Pulmonary artery endothelial cell (primary cell): ENCODE measurements at places on chromosomes 3 and 15. TPM values are rescaled to one million over a fixed set of nuclear protein-coding genes. Genes with fewer than 3 reads are reported as not detected.

Gene SMAD6
- total RNA-seq = 14.9 and 18.9 TPM in 2 replicates

DNA sequence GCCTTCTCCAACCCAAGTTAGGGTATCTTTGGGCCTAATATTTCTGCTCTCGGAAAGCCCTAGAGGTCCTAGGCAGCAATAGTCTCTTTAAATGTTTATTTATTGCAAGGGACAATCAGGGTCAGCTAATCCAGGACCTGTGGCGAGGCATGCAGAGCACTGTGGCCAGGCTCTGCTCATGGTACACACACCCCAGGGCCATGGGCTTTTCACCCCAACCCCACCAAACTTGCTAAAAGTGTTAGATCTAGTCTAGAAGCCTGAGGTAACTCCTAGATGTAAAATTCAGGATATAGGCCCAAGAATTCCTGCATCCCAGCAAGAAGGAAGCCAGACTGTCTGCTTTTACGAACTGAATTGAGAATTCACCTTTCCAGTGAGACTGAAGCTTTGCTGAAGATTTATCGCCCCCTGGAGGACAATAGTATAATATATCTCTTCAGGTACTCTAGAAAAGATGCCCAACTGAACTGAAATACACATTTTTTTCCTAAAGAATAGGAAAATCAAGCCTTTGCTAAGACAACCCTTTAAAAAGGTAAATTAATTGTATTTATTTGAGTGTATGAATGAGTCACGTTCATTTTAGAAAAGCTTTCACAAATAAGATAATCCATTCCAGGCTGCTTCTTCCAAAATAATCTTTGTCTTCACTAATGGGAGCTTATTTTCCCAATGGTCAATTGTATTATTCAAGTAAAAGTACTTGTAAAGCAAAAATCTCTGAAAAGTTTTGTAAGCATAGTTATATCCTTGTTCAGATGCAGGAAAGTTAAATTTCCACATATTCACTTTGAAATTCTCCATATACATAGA is 89.8 kb downstream of the LRRC3B start:
- DNase-seq = no peak

Gene PLSCR5
- total RNA-seq = not detected in 2 replicates

Gene SOX14
- total RNA-seq = not detected in 2 replicates

DNA sequence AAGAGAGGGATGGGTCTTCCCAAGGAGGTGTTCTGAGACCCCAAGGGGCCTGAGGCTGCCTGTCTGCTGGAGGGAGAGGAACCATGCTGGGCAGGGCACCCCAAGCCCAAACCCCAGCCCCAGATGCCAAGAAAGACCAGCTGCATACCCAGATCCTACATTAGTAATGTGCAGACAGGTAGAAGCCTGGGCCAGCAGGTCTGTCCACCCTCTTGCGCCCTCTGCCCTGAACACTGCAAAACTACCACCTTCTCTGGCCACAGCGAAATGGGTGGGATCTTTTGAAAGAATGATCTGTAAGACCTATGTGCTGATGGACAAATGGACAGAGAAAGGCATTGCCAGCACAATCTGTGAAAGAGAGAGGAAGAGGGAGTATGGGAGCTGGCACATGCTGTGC is 283.2 kb downstream of the EPHB1 start:
- no peak for DNase-seq

Gene SPINT1
- 1.1 and 1.7 TPM in 2 replicates for total RNA-seq

- no peak for DNase-seq
Observed at GRCh38 chr3:188421151-188421821, 267.3 kb downstream of the LPP start.

Gene SCN10A
- 0.11 and 0.20 TPM in 2 replicates for total RNA-seq

Gene ZDHHC23
- total RNA-seq = 3.4 and 6.1 TPM in 2 replicates

DNA sequence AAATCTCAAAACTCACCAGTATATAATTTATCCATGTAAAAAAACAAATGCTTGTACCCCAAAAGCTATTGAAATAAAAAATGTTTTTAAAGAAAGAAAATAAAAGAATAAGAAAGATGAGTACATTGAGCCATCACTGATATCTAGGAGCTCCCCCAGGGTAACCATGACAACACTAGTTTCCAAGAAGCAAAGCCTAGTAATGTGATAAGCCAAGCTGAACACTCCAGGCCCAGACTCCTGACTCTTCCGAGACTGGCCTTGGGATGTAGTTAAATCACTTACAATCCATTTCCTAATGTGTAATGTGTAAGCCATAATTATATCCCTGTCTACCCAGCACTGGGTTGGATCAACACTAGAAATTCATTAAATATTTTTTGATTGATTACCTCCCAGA is 21.1 kb upstream of the ATP8B4 start:
- no peak for DNase-seq

Gene SLC28A2
- total RNA-seq = not detected in 2 replicates

Gene CCK
- not detected in 2 replicates for total RNA-seq

GRCh38 chr15:49868348-49868747 is 247.5 kb downstream of the DTWD1 start:
- DNase-seq = no peak

Gene CCRL2
- 5.0 and 6.4 TPM in 2 replicates for total RNA-seq

Gene GOLGA8N
- 1.4 and 3.9 TPM in 2 replicates for total RNA-seq

- DNase-seq = no peak
Observed at GRCh38 chr3:65044401-65044800, 356.6 kb upstream of the ADAMTS9 start.

- no peak for DNase-seq
Observed at GRCh38 chr3:24151594-24151993, 206.5 kb downstream of the NR1D2 start.

DNA sequence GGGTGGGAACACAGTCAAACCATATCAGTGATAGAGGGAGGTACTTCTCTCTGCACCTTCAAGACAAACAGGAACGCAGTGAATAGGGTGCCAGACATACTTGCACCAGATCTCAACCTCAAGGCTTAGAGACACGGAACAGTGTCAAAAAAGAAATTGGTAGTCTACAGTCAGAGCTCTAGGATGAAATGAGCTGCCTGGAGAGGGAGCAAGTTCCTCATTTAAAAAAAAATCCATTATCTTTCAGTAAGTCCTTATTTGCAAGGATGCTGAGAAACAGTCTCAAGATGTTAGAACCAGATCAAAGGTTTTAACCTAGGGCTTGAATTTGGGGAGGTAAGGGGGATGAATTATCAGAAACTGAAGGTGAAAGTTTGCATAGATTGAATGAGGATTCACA is 20.2 kb upstream of the LMCD1 start:
- no peak for DNase-seq

Gene ARPP21
- total RNA-seq = 0.07 TPM in 1 of 2 replicates, not detected in the other

DNA sequence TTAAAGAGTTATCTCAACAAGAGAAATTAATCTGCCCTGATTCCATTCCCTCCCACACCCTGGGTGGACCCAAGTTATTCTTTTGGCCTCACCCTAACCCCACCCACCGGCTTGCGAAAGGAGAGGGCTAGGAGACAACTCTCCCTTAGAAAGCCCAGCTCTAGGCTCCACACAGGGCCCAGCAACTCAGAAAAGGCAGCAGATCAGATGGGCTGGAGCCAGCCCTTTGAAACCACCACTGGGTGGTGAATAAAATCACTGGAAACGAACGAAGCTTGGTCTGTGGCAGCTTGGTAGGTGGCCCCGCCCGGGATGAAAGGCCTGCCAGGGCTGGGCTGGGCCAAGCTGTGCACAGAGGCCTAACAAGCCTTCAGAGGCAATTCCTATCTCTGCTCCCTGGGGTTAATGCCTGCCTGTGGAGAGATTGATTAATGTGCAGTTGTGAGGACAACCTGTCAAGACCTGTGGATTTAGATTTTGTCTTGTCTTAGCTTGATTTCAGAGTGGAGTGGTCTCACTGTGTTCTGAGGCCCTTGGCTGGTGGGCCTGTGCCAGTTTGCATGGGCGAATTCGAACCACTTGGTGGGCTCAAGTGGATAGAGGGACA is 38.8 kb downstream of the BHLHE40 start:
- DNase-seq = no peak

Gene WDR72
- not detected in 2 replicates for total RNA-seq

GRCh38 chr3:157857440-157857839 is 248.8 kb downstream of the SHOX2 start:
- DNase-seq = no peak

Gene FANCD2OS
- not detected in 2 replicates for total RNA-seq

DNA sequence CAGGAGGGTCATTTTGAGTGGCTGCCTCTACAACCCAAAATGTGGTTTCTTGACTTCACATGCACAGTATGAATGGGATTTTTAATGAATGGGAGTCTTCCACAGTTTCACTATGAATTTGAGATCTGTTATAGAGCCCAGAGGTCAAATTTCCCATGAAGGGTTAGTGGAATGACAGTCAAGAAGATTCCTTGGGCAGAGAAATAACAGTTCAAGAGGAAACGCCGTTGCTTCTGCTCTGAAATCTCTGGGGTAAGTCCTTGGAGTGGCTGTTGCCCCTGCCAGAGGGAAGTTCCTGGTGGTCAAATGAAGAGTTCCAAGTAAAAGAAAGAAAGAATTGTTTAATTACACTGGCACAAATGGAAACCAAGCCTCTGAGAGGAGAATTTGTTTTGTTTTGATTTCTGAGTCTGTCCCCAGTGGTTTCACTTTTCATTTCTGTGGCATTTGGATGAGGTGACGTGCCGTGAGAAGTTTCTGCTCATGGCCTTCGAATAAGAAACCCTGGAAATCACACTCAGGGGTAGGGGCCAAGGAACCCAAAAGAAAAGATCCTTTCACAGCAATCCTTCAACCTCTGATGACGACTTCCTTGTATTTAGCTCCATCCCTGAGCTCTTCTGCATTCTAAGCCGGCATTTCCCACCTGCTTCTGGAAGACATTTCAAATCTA is 77.5 kb upstream of the IL12A start:
- no peak for DNase-seq

Gene ZNF860
- total RNA-seq = 1.6 and 3.2 TPM in 2 replicates

Gene INKA1
- total RNA-seq = 20.4 and 21.5 TPM in 2 replicates

Gene MINAR1
- 0.28 and 0.92 TPM in 2 replicates for total RNA-seq

Gene LMLN
- total RNA-seq = 3.4 and 5.7 TPM in 2 replicates

DNA sequence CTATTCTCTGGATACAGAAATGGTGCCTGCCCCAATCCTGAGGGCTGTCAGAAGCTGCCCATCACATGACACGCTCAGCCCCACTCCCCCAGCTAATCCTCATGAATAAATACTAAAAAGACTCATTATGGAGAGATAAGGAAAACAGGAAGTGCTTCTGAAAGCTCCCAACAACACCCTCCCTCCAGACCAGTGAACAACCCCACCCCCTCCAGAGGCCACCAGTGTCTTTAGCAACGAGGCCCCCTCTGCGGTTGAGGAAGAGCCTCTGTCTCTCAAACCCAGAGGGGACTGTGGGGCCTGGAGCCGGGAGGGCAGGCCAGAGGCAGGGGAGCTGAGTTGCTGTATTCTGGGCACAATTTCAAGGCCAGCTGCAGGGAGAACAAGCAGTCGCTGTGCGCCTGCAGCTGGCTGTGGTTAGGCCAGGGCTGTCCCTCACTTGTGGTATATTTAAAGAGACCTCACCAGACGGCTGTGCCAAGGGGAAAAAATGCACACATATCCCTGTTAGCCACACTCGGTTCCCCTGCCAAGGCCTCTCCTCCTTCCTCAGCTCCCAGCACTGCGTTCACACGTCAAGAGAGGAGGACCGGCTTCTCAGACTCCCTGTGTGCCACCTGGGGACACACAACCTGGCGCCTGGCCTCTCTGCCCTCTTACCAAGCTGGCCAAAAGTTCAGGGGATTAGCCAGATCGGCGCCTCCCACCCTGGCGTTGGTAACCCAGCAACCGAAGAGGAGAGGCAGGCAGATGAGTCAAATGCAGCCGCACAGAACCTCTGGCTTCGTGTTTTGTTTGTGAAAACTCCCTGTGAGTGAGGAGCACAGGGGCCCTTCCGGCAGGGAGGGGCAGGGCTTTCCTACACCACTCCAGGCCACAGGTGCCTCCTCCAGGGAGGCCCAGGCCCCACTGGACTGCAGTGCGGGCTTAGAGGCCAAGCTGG is 101.2 kb upstream of the ETV5 start:
- no peak for DNase-seq

GRCh38 chr3:195666-196065 is 897 bp upstream of the CHL1 start:
- DNase-seq = no peak

GRCh38 chr3:41819236-41819635 is 142.7 kb downstream of the ULK4 start:
- no peak for DNase-seq

DNA sequence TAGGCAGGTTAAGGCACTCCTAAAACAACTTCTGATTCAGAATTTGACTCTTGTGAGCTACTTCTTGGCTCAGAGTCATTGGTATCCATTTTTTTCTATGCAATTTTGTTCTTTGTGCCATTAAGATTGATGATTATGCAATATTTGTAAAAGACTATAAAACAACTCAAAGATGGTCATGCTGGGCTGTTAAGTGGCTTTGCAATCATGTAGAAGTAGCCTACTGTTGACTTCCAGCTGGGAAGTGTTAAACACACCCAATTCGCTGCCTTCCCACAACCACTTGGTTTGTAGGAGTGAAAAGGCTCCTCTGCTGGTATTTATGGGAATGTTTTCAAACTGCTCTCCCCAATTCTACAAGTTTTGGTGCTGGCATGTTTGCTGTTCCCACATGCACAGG is 74.7 kb upstream of the COL6A6 start:
- DNase-seq = no peak

- no peak for DNase-seq
Observed at GRCh38 chr3:51386159-51386851, 1.2 kb downstream of the MANF start.

Gene CXCR6
- total RNA-seq = not detected in 2 replicates

GRCh38 chr3:48507256-48508061 is 3.5 kb upstream of the SHISA5 start:
- no peak for DNase-seq

DNA sequence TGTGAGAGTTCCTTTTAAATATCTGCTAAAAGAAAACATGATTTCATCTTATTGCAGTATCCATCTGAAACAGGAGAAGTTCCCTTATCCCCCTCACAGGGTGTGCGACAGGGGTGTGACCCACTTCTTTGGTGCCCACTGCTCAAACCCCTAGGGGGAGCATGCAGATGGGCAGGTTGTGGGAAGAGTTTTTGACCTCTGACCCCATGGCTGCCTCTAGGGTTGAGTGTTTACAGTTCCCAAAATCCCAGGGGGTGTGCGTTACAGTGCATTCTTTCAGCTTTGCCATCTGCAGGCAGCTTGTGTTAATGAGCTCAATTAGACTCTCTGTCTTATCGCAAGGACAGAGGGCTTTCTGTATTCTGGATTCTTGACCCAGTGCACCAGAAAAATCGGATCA is 443.2 kb upstream of the FRG2C start:
- DNase-seq = no peak
